Stimulated activated CD4-positive, alpha-beta T cell treated with anti-CD3 and anti-CD28 coated beads, Interleukin-4, amount 100 ng/mL, for 24 hours (primary cell): ENCODE measurements at places on chromosomes 6 and 20.

DNA sequence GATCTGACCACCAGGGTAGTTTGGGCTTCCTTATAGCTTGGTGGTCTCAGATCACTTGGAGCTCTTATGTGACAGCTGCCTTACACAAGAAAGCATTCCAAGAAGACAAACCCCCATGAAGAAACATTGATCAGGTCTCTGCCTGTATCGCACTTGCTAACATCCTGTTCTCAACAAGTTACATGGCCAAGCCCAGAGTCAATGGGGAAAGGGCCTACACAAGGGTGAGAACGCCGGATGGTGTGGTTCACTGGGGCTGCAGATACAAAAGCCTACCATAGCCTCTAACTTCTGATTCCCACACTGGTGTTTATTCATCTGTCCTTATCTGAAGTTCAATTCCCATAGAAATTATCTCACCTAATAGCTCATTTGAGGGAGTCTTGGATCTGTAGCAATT lies 235.5 kb downstream of the SYNDIG1 start:
- DNase-seq = no peak

- no peak for DNase-seq
Measured at GRCh38 chr20:23225407-23226060, 125.1 kb upstream of the NXT1 start.

DNA sequence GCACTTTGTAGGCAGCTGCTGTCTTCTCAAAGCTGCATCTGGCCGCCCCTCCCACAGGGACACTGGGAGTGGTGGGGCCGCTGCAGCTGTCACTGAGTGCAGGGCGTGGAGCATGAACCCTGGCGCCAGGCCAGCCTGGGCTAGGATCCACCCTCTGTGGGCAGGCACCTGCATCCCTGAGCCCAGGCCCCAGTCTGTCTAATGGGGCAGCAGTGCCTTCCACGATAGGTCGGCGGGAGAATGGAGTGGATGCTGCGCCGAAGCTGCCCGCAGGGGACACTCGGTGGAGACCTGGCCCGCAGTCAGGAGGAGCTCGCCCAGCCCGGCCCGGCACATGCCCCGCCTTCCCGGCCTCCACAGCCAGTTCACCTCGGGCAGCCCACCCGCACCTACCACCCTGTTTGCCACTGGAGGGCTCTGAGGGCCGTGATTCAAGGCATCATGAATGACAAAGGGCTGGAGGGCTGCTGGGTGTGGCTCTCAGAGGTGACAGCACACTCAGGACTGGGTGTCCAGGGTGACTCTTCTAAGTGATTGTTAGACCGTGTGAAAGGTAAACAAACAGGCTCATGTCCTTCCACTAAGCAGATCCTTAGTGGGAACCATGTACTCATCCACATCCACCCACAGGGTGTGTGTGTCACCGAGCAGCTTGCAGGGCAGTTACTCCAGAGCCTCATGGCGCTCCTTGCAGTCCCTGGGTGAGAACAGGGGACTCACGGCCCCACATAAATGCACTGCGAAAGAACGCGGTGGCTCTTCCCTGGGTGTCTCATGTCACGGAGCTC lies 133.9 kb downstream of the AGPAT4 start:
- DNase-seq = no peak

DNA sequence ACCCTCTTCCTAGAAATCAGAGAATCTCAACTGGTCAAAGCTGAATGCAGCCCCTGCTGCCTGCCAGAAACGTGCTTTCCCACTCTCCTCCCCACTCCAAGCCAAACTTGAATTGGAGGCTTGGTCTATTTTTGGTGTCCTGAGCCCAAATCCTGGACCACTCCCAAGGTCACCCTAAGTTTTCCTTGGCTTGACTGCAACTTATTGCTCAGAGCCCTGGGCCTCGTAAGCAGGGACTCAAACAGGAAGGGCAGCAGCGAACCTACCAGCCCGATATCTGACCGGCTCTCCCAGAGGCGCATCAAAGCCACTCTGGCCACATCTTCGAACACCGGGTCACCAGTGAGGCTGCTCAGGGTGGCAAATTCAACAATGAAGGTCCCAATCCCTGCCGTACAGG lies 12.7 kb downstream of the EDEM2 start:
- no peak for DNase-seq

- DNase-seq = no peak
Measured at GRCh38 chr6:150091476-150091875, 22.6 kb upstream of the ULBP3 start.

- no peak for DNase-seq
Measured at GRCh38 chr6:104599821-104600638, 259.7 kb downstream of the HACE1 start.

- no peak for DNase-seq
Measured at GRCh38 chr20:56423886-56424285, 11.8 kb downstream of the CASS4 start.

GRCh38 chr20:23136893-23137745 lies 51.0 kb upstream of the CD93 start:
- no peak for DNase-seq

- DNase-seq = no peak
Measured at GRCh38 chr6:151633526-151634335, 139.9 kb downstream of the CCDC170 start.

DNA sequence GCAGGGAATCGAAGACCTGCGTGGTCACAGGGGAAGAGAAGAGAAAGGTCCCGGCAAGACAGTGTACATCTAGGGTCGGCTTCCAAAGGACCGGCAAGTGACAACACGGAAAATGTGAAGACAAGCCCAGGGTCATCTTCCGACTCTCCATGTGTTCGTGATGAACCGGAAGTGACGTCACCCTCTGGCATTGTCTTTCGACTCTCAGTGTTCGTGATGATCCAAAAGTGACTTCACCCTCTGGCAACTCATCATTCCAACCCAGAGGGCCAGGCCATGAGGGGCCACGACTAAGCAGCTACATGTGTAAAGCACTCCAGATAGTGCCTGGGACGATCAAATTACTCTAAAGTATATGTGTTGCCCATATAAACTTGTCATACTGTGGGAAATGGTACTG lies 290.8 kb downstream of the THBS2 start:
- no peak for DNase-seq
